Breast epithelium (tissue), 4 donors: ENCODE measurements at places on chromosomes 2 and 18. TPM values are rescaled to one million over a fixed set of nuclear protein-coding genes. Genes with fewer than 3 reads are reported as not detected.

- DNase-seq, result no peak
- H3K4me3 ChIP-seq, result no peak overlapping the region
- H3K27me3 ChIP-seq, result no peaks in the 10 kb centered on the region
- no peaks in the 10 kb centered on the region for H3K36me3 ChIP-seq
- H3K4me1 ChIP-seq, result no peaks in the 10 kb centered on the region
- H3K27ac ChIP-seq, result no peak overlapping the region
These were observed 67.0 kb upstream of the SERTAD2 start for GRCh38 chr2:64720535-64721319.

AOX1 gene
- total RNA-seq, result 111 TPM

- DNase-seq, result no peak
- no peak overlapping the region for H3K27ac ChIP-seq
- H3K4me1 ChIP-seq, result no peaks in the 10 kb centered on the region
- H3K36me3 ChIP-seq, result no peaks in the 10 kb centered on the region
- H3K4me3 ChIP-seq, result no peak overlapping the region
These were observed 146.6 kb downstream of the RDH14 start for GRCh38 chr2:18413676-18414396.

- no peaks in the 10 kb centered on the region for H3K4me1 ChIP-seq
- H3K27ac ChIP-seq, result no peak overlapping the region
- DNase-seq, result no peak
- H3K27me3 ChIP-seq, result no peaks in the 10 kb centered on the region
- H3K36me3 ChIP-seq, result no peaks in the 10 kb centered on the region
- no peak overlapping the region for H3K4me3 ChIP-seq
These were observed 12.4 kb downstream of the KLHL14 start for GRCh38 chr18:32760391-32760790.
